Osteoblast (primary cell): ENCODE measurements at places on chromosomes 6 and 20.

DNA sequence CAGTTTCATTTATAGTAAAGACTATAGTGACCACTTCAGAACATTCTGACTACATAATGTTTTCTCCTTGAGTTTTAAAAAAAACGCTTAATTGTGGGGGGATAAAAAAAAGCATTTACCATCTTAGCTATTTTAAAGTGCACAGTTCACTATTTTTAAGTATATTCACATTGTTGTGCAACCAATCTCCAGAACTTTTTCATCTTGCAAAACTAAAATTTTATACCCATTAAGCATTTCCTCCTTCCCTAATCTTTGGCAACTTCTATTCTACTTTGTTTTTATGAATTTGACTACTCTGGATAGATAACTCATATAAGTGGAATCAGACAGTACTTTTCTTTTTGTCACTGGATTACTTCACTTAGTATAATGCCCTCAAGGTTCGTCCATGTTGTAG, 62.3 kb downstream of the FKBP5 start:
- no peak for DNase-seq

- no peak for DNase-seq
These were observed 5.2 kb downstream of the ZNFX1 start for GRCh38 chr20:49272654-49273053.

DNA sequence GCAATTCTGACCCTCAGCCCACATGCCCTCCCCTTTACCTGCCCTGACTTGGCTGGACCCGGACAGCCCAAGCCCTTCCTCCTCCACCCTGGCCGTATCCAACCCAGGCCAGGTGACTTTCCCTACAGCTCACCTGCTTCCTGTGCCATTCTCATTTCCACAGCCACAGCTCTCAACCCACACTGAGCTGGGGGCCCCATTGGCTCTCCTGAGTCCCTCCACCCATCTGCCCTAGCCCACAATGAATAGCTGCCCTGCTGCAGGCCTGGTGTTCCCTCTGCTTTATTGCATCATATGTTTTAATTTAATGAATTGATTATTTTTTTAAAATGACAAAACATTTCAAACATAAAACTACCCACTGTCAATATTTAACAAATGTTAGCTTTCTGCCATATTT, 118.5 kb upstream of the BACH2 start:
- DNase-seq = no peak

DNA sequence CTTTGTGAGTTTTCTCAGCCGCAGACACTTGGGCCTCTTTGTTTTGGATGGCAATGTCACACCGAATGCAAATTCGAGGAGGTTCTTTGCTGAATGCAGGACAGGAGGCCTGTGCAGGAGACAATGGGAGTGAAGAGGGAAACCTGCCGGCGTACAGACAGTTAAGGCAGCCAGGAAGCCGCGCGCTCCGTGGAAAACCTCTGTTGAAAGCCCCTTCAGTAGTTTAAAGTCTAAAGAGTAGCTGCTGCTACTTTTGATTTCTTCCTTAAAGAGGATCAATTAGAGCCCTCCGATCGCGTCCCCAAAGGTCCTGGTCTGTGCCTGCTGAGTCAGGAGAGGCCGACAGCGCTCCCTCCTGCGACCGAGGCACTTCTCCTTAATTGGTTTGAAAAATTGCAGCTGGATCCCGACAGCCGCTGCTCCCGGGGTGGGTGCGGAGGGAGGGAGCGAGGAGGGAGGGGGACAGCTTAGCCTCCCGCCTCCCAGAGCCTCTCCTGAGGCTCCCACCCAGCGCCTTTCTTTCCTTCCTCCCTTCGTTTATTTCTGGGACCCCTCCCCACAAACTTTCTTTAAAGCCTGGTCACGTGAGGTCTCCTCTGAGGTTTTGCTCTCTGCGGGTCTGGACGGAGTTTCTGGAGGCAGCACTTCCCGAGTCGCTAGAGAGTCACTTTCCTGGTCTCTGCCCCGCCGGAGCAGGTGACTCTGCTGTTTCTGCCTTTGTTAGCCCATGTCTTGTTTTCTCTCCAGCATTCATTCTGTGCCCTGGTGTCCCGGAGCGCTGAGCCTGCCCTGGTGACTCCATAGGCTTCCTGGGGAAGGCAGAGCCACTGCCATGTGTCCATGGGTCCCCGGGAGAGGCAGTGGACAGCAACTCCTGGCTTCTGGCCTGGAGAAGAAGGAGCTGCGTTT, 22.3 kb upstream of the RPP40 start:
- DNase-seq = peak; percentile 85

- DNase-seq = no peak
These were observed 301.7 kb upstream of the PLN start for GRCh38 chr6:118246406-118246805.

- no peak for DNase-seq
These were observed 73.0 kb upstream of the HMGN3 start for GRCh38 chr6:79307321-79308036.

DNA sequence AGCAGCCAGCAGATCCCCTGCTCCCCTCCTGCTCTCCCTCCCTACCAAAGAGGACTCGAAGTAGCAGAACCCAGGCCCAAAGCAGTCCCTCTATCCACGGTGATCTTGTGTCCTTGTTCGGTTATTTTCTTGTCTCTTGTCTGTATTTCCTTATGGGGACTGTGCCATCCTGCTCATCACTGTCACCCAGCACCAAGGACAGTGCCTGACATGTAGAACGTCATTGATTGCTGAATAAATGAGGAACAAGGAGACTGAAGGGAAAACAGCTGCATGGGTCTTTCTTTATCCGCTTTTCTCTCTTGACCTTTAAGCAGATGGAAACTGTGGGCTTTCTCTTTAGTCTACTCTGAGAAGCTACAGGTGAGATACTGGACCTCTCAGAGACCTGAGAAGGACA, 29.4 kb upstream of the ZNF831 start:
- DNase-seq = no peak

DNA sequence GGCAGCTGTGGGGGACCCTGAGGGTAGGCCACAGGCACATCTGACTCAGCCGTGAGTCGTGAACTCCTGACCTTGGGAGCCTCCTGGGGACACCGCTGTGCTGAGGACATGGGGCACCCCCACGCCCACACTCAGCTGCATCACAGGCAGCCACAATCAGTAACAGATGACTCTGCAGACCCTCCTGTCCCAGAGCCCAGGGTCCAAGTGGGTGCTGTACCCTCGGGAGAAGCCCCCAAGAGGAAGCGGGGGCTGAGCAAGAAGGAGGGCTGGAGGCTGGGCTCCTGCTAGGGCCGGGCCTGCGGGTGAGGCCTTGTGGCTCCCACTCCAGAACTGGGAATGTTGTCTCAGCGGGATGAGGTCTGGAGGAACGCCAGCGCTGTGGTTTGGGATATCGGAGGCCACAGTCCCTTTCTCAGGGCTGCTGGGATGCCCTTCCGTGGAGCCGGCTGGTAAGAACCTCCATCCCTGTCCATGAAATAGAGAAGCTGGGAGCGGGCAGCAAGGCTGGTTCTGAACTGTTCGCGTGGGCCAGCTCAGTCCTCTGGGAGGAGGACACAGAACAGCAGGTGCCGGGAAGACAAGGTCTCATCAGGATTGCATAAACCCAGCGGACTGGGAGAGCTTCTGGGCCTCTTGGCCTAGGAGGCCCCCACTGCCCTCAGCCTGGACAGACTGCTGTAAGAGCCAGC, 3.1 kb upstream of the LAMA5 start:
- DNase-seq = peak; percentile 98
